ENCODE measurements at places on chromosomes 13 and 19.

DNA sequence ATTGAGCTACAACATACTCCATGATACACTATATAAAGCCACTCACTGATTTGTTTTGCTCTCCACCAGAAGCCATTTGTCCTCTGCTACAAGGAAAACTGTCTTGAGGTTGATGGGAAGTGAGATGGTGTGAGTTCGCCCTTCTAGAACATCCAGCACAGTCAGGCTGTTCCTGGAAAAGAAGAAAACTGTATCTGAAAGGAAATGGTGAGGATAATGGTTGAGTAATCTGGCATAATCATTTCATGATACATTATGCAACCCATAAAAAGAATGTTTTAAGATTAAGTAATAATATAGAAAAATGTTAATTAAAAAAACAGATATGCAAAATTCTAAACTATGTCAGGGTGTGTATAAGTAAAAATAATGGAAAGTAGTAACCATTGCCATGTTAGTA lies 233.9 kb downstream of the RGCC start:
- DNase-seq = no peak

DNA sequence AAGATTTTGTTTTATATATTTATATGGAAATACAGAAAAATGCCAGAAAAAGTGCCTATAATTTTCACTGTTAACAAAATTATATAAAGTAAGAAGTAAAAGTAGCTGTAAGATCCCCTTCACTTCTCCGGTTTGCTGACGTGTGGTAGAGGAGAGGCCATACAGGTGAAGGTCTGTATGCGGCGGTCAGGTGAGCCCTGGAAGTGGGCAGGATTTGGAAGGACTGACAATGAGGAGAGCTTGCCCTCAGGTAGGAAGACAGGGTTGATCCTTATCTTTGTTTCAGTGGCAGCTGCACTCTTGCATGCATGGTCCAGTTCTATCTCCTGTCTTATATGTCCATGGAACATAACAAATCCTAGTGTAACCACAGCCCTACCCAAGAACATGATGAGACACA lies 16.9 kb upstream of the TFDP1 start:
- no peak for DNase-seq

GRCh38 chr19:49570138-49570856 lies 10.1 kb downstream of the NOSIP start:
- no peak for DNase-seq

DNA sequence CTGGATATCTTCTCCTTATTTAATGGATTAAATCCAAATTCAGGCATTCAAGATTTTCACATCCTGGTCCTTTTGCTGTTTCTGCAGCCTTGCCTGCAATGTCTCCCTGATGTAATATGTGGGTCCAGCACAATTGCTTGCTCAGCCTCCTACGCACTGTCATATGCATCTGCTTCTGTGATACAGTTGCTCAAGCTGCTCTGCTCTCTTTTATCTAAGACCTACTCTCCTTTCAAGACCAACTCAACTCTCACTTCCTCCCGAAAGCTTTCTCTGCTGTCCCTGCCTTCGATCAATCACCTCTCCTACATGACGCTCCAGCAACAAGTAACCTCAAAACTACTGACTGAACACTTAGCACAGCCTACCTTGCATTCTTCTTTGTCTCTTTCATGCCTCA lies 138.2 kb downstream of the DCLK1 start:
- DNase-seq = no peak

GRCh38 chr19:38253788-38254187 lies 2.4 kb downstream of the PPP1R14A start:
- DNase-seq = no peak

- DNase-seq = no peak
Observed at GRCh38 chr19:32651729-32652140, 23.2 kb downstream of the ANKRD27 start.

DNA sequence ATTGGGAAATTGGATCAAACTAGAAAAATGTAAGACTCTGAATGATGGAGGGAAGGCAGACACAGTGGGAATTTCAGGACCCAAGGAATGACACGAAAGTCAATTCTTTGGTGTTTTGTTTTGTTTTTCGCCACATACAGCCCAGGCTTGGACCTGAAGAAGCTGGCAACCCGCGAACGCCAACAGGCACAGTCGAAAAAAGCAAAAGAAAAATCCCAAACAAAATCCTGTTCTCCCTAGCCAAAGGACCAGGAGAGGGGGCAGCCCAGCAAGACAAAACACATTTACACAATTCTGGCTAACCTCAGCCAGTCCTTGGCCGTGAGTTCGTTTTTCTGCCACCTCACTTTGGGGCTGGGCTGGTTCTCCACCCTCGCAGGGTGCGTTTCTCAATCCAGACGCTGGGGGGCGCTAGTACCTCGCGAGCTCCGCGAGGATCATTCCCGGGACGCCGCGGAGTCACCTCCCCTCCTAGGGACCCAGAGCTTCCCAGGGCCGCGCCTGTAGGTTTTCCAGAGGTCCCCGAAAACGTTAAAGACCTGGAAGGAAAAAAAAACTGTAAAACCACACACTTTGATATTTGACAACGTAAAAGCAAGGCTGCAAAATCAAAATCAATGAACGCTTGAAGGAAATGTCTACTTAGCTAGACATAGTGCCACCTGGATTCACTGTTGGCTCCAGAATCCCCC lies 34.9 kb upstream of the TPM4 start:
- DNase-seq = peak; percentile 44

DNA sequence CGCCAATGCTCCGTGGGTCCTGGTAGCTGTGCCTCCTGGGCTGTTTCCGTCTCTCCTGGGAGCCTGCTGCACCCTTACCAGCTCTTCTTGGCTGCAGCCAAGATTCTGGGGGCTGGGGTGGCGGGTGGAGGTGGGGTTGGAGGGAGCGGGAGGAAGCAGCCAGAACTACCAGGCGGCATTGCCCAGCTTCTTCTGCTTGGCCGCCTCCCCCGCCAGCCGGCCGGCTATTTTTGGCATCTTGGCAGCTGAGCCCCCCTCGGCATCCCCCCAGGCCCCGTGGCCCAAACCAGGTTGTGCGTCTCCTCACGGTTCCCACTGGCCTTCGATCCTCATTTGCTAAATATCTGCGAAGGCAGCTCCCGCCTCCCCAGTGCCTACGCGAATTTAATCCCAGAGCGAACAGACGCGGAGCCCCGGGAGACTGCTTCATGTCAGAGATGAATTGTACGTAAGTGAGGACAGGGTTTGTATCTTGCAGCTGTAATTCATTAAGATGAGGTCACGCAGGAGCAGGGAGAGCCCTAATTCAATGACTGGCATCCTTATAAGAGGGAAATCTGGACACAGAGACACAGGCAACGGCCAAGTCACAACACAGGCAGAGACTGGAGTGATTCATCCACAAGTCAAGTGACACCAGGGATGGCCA lies 12.8 kb upstream of the PEAK3 start:
- DNase-seq = peak; percentile 85

DNA sequence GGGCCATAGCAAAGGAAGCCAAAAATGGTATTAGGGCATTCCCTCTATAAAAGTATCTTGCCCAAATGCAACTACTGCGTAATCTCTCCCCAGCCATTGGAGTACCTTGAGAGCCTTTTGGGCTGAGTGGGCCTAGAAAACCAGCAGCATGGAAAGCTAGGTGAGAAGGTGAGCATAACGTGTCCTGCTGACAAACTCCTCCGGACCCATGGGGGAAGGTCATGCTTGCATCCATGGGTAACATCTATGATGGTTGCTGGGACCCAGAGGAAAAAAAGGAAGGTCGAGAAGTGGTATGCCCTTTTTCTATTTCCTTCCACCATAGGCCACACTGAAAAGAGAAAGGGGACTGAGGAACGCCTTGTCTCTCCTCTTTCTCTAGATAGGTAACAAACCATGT lies 57.4 kb downstream of the ZNF728 start:
- DNase-seq = no peak

DNA sequence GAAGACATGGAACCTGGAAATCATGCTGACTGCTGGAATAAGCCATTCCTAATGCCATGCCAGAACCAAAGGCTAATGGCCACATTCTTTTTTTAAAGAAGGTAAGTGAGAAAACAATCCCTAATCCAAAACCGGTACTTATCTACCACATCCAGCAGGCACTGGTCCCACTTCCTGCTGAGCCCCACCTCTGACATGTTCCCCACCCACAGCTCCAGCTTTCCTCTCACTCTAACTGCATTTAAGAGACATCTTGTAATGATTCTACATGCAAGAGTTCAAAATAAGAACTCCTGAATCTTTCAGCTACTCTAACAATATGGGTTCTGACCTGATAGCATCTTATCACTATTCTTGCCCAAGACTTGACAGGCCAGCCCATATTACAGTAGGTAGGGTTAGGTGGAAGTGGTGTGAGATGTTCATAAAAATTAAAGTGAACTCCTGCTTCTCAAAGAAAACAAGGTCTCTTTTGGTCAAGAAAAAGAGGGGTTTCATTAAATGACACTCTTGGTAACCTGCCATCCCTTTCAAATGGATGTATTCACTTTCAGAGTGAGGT lies 41.9 kb downstream of the N4BP2L2 start:
- no peak for DNase-seq

DNA sequence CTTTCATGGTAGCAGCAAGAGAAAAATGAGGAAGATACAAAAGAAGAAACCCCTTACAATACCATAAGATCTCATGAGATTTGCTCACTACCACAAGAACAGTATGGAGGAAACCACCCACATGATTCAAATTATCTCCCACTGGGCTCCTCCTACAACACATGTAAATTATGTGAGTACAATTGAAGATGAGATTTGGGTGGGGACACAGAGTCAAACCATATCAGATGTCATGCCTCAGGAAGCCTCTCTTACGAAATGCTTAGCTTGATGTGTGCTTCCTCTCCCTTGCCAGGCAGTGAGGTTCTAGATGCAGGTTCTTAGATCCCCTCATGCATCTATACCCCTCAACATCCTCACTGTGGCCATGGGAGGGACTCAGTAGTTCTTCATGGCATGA lies 63.2 kb upstream of the RGCC start:
- no peak for DNase-seq

- DNase-seq = no peak
Observed at GRCh38 chr19:55677572-55678028, 2.6 kb downstream of the EPN1 start.

GRCh38 chr13:99360696-99361095 lies 53.5 kb upstream of the GPR183 start:
- no peak for DNase-seq

- peak; percentile 71 for DNase-seq
Observed at GRCh38 chr13:98254513-98254912, 77.4 kb upstream of the RNF113B start.

DNA sequence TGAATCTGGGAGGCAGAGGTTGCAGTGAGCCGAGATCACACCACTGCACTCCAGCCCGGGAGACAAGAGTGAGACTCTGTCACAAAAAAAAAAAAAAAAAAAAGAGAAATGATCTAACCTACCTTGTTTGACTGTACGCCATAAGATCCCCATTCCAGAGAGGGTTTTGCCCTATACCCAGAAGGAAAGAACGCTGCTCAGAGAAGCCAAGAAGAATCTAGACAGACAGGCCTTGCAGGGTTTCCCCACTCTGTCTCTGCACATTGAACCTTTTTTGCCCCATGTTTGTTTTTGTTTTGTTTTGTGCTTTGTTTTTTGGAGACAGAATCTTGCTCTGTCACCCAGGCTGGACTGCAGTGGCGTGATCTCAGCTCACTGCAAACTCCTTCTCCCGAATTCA lies 7.4 kb upstream of the MAP1S start:
- DNase-seq = no peak

DNA sequence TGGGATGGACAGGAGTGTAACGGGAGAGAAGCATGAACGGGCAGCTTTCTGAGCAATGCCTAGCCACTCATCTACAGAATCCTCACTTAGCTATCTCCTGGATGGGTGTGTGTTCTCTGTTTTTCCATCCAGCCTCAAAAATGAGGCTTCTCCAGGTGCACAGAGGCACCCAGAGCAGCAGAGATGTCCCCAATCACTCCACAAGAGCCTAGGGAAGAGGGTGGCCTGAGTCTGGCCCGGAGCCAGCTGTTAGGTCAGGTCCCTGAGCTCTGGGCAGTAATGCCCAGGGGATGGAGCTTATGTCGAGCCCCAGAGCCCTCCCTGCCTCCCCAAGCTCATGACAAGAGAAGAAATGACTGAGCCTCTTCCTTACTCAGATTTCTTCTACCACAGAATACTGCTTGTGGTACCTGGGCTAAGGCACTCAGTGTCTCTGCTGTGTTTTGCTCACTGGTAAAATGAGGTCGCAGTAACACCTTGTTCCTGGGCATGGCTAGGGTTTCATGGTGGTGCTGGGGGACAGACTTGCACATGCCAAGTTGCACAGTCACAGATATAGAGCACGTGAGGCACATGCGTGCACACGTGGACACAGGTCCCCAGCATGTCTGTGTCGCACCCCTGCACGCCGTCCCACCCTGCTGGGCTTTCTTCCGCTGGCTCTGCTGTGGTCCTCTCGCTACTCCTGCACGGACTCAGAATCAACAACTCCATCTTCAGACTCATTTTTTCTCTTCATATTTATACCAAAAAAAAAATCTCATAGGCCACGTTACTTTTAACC lies 86.6 kb upstream of the SOX1 start:
- DNase-seq = no peak

All from GM04504 (cell line).